ENCODE measurements at places on chromosomes 6 and 20. TPM values are rescaled to one million over a fixed set of nuclear protein-coding genes. Genes with fewer than 3 reads are reported as not detected.

Gene MRPS18A
- total RNA-seq: 38.2 TPM

Gene CRIP3
- not detected for total RNA-seq

Gene IPCEF1
- under 0.01 TPM for total RNA-seq

Gene BPIFA1
- total RNA-seq: not detected

Measured in uterine smooth muscle cell (primary cell).